ENCODE measurements at places on chromosomes 7 and 10.

- H3K4me3 ChIP-seq, result no peak overlapping the region
- no peaks in the 10 kb centered on the region for H3K36me3 ChIP-seq
- DNase-seq, result no peak
- H3K27me3 ChIP-seq, result no peaks in the 10 kb centered on the region
These were observed 241.5 kb upstream of the PTER start for GRCh38 chr10:16195178-16195769.

GRCh38 chr10:56505555-56505954 is 144.5 kb upstream of the ZWINT start:
- H3K4me1 ChIP-seq, result no peaks in the 10 kb centered on the region
- no peaks in the 10 kb centered on the region for H3K36me3 ChIP-seq
- no peak overlapping the region for H3K27ac ChIP-seq
- H3K4me3 ChIP-seq, result no peak overlapping the region
- no peaks in the 10 kb centered on the region for H3K27me3 ChIP-seq
- DNase-seq, result no peak

GRCh38 chr7:113519472-113519871 is 399.3 kb downstream of the PPP1R3A start:
- no peak for DNase-seq
- H3K27ac ChIP-seq, result no peak overlapping the region
- no peaks in the 10 kb centered on the region for H3K4me1 ChIP-seq
- no peak overlapping the region for H3K4me3 ChIP-seq
- H3K27me3 ChIP-seq, result no peaks in the 10 kb centered on the region
- H3K36me3 ChIP-seq, result no peaks in the 10 kb centered on the region

GRCh38 chr10:50310560-50311174 is 59.4 kb upstream of the ASAH2 start:
- H3K4me1 ChIP-seq, result no peaks in the 10 kb centered on the region
- peaks cover 56% of the 10 kb centered on the region for H3K36me3 ChIP-seq
- no peaks in the 10 kb centered on the region for H3K27me3 ChIP-seq
- no peak overlapping the region for H3K4me3 ChIP-seq
- peak; percentile 31 for DNase-seq

GRCh38 chr10:30736685-30737232 is 107.2 kb upstream of the LYZL2 start:
- H3K36me3 ChIP-seq, result no peaks in the 10 kb centered on the region
- no peaks in the 10 kb centered on the region for H3K4me1 ChIP-seq
- H3K4me3 ChIP-seq, result no peak overlapping the region
- H3K27ac ChIP-seq, result no peak overlapping the region

DNA sequence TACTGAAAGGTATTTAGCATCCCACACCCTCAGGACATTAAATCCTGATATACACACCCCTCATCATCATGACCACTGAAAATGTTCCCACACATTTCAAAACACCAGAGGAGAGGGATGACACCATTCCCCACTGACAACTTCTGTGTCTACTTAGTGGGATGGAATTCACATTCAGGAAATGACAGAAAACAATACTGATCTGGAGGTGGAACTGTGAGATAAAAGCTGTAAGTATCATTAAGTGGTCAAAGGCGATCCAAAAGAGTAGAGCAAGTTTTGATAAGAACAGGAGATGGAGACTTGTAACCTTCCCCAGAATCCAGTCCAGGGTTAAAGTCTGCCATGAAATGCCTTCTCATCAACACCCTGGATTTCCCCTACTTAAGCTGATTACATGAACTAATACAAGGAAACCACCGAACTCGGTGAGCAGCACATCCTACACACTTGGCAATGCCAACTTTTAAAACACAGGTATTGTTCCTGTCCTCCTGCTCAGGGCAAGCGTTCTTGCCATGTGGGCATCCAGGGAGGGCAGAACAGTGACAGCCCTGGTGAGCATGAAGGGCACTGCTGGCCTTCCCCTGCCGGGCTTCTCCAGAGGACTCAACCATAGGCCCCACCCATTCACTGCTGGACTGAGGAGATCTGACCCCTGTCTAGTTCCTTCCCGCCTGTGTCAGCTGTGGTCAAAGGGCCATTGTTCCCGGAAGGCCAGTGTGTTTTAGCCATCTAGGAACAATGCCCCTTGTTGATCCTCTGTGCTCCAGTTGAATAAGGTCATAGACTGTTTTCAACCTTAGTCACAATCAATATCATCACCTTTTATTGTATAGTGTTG is 85.0 kb downstream of the SGMS1 start:
- H3K4me3 ChIP-seq, result no peak overlapping the region
- no peaks in the 10 kb centered on the region for H3K27me3 ChIP-seq
- DNase-seq, result no peak
- H3K36me3 ChIP-seq, result no peaks in the 10 kb centered on the region

DNA sequence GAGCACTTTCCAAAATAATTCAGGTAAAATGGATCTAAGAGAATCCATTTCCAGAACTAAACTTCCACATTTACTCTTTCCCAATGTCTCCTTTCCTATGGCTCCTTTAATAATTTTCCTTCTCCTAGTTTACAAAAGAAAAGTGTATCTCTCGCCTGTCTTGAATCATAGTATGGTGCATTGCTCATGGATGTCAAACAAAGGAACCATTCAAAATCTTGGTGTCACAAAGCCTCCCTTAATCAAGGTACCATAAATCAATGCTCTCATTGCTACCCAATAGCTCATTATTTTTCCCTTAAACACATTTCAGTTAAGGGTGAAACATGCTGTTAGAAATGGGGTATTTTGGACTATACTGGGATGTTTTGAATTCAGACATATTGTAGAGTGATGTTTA is 57.6 kb upstream of the KCNMA1 start:
- H3K27ac ChIP-seq, result no peak overlapping the region
- H3K27me3 ChIP-seq, result peaks cover 4% of the 10 kb centered on the region
- H3K36me3 ChIP-seq, result no peaks in the 10 kb centered on the region
- H3K4me1 ChIP-seq, result peaks cover 15% of the 10 kb centered on the region
- H3K4me3 ChIP-seq, result no peak overlapping the region

DNA sequence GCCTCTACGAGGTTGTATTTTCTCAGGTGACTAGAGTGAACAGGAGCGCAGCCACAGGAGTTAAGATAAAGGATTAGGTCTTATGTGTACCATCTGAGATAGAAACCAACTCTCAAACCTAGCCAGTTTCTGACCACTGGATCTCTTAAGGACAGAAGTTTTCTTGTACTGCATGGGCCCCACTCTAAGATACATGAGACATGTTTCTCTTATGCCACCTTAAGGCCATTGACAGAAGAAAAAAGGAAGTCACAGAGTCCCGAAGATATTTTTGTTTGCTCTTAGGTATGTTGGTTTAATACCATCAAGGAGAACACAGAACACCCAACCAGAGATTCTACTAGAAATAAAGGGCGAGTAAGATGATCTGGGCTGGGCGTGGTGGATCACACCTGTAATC is 335.8 kb downstream of the FRMD4A start:
- H3K4me3 ChIP-seq, result no peak overlapping the region
- H3K36me3 ChIP-seq, result no peaks in the 10 kb centered on the region
- H3K27me3 ChIP-seq, result peaks cover 5% of the 10 kb centered on the region
- H3K27ac ChIP-seq, result no peak overlapping the region
- H3K4me1 ChIP-seq, result no peaks in the 10 kb centered on the region

- DNase-seq, result no peak
- no peaks in the 10 kb centered on the region for H3K36me3 ChIP-seq
- H3K27ac ChIP-seq, result no peak overlapping the region
- no peak overlapping the region for H3K4me3 ChIP-seq
- H3K4me1 ChIP-seq, result no peaks in the 10 kb centered on the region
These were observed 1.9 kb upstream of the MYH16 start for GRCh38 chr7:99270702-99271101.

- no peak for DNase-seq
- H3K36me3 ChIP-seq, result no peaks in the 10 kb centered on the region
- H3K27me3 ChIP-seq, result peaks cover 4% of the 10 kb centered on the region
- no peak overlapping the region for H3K27ac ChIP-seq
- no peaks in the 10 kb centered on the region for H3K4me1 ChIP-seq
These were observed 14.7 kb upstream of the FAM171A1 start for GRCh38 chr10:15385552-15386455.
